ENCODE measurements at places on chromosomes 12 and 14. TPM values are rescaled to one million over a fixed set of nuclear protein-coding genes. Genes with fewer than 3 reads are reported as not detected.
A peak's percentile ranks its signal among the peaks of the same experiment; 100 is the strongest.

DNA sequence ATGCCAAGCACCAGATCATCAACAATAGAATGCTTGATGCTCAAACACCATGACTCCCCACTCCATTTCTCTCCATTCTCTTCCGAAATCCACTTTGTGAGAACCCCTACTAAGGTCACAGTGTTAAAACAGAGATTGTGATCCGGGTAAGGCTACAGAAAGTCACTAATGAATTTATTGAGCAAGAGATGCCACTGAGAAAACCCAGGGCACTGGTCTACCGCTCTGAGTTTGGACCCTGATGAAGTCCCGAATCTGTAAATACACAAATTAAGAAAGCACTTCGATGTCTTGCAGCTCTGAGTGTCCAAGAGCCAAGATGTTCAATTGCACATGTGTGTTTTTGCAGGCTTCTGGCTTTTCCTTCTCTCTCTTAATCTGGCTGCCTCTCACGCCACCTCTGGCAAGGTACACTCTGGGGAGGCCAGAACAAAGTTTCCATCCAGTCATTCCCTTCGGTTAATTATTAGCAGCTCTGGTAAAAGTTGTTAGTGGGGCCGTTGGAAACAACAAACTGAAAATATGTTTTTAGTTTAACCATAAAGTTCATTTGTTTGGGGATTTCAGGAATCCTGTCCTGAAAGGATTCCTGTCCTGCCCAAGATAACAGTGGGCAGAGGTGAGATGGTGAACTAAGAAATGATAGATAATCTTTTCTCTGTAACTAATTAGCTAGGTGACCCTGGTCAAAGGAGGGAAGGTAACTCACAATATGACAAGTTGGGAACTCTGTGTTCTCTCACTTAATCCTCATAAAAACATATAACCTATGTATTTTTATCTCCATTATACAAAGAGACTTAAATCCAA lies 75.4 kb downstream of the BTG1 start:
- H3K27me3 ChIP-seq: no peaks in the 10 kb centered on the region
- H3K36me3 ChIP-seq: no peaks in the 10 kb centered on the region
- H3K27ac ChIP-seq: no peak overlapping the region
- H3K4me3 ChIP-seq: no peak overlapping the region

GRCh38 chr14:65472189-65472588 lies 59.7 kb downstream of the FUT8 start:
- no peak overlapping the region for H3K27ac ChIP-seq
- H3K27me3 ChIP-seq: no peaks in the 10 kb centered on the region
- DNase-seq: no peak
- no peak overlapping the region for H3K4me3 ChIP-seq
- H3K36me3 ChIP-seq: no peaks in the 10 kb centered on the region

DNA sequence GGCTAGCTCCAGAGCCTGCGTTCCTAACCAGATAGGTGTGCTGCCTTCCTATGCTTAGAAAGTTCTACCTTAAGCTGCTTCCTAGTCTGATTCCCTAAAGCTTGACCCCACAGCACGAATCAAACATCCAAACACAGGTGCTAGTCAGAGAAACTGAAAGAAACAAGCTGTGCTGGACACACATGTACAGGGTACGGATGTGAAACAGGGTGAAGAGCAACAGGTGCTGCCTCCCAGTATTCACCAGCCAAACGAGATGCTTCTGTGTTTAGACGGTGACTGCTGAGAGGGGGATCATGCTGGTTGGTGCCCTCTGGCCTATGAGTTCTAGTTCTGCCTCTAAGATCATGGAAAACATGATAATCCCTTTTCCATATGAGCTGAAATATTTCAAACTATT lies 105.3 kb downstream of the GRIP1 start:
- no peak overlapping the region for H3K4me3 ChIP-seq
- H3K36me3 ChIP-seq: no peaks in the 10 kb centered on the region
- DNase-seq: no peak
- H3K4me1 ChIP-seq: no peaks in the 10 kb centered on the region
- no peak overlapping the region for H3K27ac ChIP-seq

DNA sequence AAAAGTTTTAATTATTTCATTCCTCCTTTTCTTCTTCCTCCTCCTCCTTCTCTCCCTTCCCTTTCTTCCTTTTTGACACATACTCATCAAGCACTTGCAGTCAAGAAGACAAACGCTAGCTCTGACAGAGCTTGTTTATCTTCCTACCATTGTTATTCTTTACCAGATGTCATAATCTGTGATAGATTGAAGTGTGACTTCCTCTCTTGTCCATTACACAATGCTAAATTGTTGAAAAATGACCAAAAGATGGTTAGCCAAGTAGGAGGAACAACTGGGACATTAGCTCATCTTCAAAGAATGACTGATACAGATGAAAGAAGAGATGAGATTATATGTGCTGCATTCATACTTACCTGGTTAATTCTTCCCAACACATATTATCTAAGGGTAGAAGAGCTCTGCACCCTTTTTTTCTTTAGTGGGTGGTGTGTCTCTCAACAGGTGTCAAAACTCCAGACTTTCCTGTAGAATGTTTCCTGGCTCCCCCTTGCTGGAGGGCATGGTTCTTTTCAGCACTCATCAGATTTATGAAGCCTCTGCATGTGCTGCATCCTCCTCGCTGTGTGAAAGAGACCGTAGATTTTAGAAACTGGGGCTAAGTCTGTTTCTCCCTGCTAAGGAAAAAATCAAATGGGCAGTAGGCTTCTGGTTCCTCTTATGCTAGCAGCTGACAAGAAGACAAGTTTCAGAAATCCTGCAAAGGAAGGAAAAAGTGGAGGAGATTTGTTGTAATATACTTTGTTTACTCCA lies 147.1 kb downstream of the TMX1 start:
- H3K36me3 ChIP-seq: no peaks in the 10 kb centered on the region
- H3K4me1 ChIP-seq: no peaks in the 10 kb centered on the region
- no peak for DNase-seq
- H3K27ac ChIP-seq: no peak overlapping the region

GRCh38 chr14:58513272-58513671 lies 85.8 kb downstream of the KIAA0586 start:
- peaks cover 11% of the 10 kb centered on the region for H3K36me3 ChIP-seq
- H3K4me1 ChIP-seq: no peaks in the 10 kb centered on the region
- H3K27me3 ChIP-seq: no peaks in the 10 kb centered on the region
- no peak overlapping the region for H3K27ac ChIP-seq

DNA sequence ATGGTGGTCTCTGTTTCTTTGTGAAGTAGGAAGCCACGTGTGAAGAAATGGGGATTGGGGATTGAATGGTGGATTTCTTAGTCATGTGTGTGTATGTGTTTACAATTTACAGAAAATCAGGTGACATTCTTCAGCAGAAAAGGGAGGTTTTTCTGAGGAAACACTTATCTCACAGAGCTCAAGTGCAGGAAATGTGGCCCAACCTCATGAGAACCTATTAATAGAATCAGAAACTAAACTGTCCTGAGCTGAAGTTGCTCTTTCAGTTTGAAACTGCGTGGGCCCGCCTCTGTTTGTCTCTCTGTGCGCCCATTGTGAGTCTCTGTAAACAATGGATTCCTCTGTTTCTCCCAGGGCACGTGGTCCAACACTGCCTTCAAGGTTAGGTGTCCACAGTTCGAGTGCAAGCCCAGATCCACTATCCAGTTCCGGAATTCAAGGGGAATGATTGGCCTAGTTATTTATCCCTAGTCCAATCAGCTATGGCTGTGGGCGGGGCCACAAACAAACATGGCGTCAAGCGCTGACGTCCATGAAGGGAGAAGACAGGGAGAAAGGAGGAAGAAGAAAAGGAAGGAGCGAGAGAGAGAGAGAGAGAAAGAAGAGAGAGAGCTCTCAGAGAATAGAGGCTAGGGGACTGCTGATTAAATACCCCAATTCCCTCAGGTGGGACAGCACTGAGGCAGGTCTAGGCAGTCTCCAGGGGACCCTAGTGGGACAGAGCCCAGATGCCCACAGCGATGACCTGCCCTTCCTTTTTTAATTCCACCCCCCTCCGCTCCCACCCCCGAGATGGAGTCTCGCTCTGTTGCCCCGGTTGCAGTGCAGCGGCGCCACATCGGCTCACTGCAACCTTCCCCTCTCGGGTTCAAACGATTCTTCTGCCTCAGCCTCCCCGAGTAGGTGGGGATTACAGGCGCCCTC lies 31.4 kb upstream of the C12orf76 start:
- no peaks in the 10 kb centered on the region for H3K36me3 ChIP-seq
- peaks cover 20% of the 10 kb centered on the region for H3K4me1 ChIP-seq
- H3K27ac ChIP-seq: peak overlapping the region; percentile 60
- no peaks in the 10 kb centered on the region for H3K27me3 ChIP-seq

GRCh38 chr12:54217774-54218241 lies 29.0 kb upstream of the SMUG1 start:
- DNase-seq: no peak
- H3K27me3 ChIP-seq: no peaks in the 10 kb centered on the region
- H3K4me1 ChIP-seq: peaks cover 33% of the 10 kb centered on the region
- no peak overlapping the region for H3K4me3 ChIP-seq
- H3K27ac ChIP-seq: no peak overlapping the region

DNA sequence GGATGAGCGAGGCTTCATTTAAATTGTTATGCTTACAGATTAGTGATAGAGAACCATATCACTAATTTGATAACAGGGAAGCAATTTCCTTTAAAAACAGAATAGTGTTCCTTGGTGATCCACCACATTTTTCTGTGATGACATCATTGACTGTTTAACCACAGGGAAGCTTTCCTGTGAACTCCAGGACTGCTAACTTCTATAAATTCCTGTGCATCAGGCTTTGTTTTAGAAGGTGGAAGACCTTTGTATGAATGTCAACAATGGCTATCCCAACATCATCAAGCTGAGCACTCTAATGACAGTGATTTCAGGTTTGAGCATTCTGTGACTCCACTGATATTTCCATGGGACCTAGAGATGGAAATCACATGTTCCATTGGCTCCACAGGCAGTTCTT lies 177.1 kb downstream of the RMST start:
- H3K27ac ChIP-seq: no peak overlapping the region
- no peak for DNase-seq
- no peaks in the 10 kb centered on the region for H3K4me1 ChIP-seq
- no peaks in the 10 kb centered on the region for H3K27me3 ChIP-seq

DNA sequence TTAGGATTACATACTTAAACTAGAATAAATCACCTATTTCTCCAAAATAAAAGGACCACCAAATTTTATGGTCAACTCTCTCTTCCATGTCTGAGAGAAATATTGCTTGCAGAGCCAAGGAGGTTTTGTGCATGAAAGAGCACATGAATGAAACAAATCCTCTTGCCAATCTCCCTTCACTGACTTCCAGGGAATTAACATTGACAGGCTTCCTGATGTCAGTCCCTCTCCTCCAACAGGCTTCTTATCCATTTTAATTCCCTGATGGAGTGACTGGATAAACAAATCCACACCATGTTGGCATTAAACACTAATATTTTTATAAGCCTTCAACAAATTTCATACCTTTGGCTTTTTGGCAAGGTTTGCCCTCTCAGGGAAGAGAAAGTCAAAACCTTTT lies 45.3 kb upstream of the CNTN1 start:
- DNase-seq: no peak
- no peaks in the 10 kb centered on the region for H3K27me3 ChIP-seq
- H3K27ac ChIP-seq: no peak overlapping the region
- H3K4me1 ChIP-seq: no peaks in the 10 kb centered on the region
- no peaks in the 10 kb centered on the region for H3K36me3 ChIP-seq

GRCh38 chr12:91561301-91561957 lies 378.8 kb upstream of the DCN start:
- H3K27me3 ChIP-seq: no peaks in the 10 kb centered on the region
- H3K4me3 ChIP-seq: no peak overlapping the region
- H3K36me3 ChIP-seq: no peaks in the 10 kb centered on the region
- H3K27ac ChIP-seq: no peak overlapping the region

- no peaks in the 10 kb centered on the region for H3K27me3 ChIP-seq
- no peak overlapping the region for H3K4me3 ChIP-seq
- no peak overlapping the region for H3K27ac ChIP-seq
- H3K4me1 ChIP-seq: no peaks in the 10 kb centered on the region
- no peaks in the 10 kb centered on the region for H3K36me3 ChIP-seq
Measured at GRCh38 chr12:43884683-43885410, 49.0 kb downstream of the TMEM117 start.

DNA sequence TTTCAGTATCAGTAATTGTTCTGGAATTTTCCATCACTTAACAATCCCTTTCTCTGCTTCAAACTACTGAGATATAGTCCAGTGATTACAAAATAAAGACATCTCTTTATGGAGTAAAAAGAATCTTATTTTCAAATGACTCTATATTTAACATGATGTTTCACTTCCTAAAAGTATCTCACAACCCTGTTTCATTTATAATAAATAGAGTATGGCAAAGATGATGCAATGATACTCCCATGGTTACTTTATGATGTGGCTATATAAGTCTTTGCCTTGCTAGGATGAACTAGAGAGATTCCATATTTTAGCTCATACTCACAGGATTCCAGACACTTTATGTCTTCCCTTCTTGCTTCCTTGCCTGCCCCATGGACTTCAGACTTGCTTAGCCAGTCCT lies 953.5 kb upstream of the MDGA2 start:
- DNase-seq: no peak
- H3K27ac ChIP-seq: no peak overlapping the region
- no peaks in the 10 kb centered on the region for H3K36me3 ChIP-seq

DNA sequence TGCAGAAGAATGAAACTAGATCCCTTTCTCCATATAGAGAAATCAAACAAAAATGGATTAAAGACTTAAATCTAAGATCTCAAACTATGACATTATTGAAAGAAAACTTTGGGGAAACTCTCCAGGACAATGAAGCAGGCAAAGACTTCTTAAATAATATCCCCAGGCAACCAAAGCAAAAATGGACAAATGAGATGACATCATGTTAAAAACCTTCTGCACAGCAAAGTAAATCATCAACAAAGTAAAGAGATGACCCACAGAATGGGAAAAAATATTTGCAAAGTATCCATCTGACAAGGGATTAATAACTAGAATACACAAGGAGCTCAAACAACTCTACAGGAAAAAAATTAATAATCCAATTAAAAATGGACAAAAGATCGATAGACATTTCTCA lies 101.0 kb downstream of the RALGAPA1 start:
- DNase-seq: no peak
- H3K4me3 ChIP-seq: no peak overlapping the region
- no peak overlapping the region for H3K27ac ChIP-seq
- H3K4me1 ChIP-seq: no peaks in the 10 kb centered on the region
- H3K36me3 ChIP-seq: no peaks in the 10 kb centered on the region

Gene ENDOU
- not detected for total RNA-seq

Gene COCH
- total RNA-seq: 1.9 TPM

Gene RNFT2
- 15.8 TPM for total RNA-seq

Gene HOXC12
- not detected for total RNA-seq

Gene SLIRP
- total RNA-seq: 162 TPM

Gene SCN8A
- total RNA-seq: 0.66 TPM

Measured in CD8-positive, alpha-beta memory T cell (primary cell).